Mesothelial cell of epicardium (in vitro differentiated cells): ENCODE measurements at places on chromosomes 7 and 10.

DNA sequence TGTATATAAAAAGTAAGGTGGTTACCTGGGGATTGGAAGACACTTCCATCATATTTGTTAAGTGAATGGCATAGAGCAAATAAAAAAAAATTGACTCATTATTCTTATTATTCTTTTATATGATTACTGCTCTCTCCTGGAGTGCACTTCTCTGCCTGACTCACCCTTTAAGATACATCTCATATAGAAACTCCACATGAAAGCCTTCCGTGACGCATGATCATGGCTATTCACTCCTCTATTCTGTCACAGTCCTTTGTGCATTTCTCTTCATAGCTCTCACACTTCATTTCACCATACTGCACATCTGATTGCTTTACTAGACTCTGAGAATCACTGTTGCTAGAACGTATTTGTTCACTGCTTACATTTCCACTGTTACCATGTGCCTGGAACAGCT is 597.3 kb downstream of the CNTNAP2 start:
- DNase-seq, result no peak

DNA sequence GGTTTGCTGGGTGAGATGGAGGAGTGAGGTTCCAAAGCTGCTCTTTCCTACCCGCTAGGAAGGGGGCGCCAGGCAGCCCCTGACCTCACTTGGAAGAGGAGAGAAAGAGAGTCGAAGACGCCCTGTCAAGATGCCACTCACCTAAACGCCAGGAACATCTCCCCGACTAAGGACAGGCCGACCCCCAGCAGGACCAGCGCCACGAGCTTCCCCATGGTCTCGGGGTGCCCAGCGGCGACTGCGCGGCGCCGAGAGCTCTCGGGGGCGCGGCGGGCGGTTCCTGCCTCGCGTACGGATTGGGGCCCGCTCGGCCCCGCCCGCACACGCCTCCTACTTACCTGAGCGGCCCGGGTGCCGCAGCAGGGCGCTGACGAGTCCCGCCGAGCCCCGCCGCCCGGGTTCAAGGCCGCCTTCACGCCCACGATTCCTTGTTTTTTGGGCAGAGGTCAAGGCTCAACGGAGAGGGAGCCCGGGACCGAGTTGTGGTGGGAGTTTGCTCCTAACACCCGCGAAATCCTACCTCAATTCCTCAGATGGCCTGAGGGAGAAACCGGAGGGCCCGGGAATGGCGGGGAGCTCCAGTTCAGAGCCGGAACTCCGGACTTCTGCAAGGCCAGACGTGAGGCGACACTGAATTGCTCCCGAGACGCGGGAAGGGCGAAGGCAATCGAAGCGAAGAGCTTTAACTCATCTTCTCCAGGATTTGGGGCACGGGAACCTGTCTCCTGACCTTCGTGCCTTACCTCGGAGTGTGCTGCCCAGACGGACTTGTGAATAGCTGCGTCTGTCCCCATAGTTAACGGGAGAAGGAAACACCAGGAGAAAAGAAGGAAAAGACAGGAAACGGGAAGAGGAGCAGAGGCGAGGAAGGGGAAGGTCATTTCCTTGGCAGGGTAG is at the start of gene PON3:
Gene PON3 (minus strand): TSS at position 240 of the 897 bp plus-strand sequence. CDS start 25 bp downstream, at position 215.
- DNase-seq, result no peak

DNA sequence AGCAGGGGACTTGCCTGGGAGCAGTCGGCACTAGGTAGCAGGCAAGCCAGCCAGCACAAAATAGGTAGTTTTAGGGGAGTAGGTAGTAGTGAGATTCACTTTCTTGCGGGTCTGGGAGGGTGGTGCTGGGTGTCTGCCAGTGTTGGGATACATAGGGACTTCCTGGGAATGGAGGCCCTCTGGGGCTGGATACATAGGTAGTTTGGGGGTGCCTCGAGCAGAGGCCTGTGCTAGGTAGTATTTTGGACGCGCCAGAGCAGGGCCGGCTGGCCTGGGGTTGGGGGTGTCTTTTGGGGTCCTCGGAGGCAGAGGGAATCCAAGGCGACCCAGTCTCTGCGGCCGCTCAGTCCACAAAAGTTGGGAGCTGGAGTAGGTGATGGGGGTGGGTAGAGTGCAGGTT is 2.0 kb upstream of the HOXA3 start:
- DNase-seq, result no peak

DNA sequence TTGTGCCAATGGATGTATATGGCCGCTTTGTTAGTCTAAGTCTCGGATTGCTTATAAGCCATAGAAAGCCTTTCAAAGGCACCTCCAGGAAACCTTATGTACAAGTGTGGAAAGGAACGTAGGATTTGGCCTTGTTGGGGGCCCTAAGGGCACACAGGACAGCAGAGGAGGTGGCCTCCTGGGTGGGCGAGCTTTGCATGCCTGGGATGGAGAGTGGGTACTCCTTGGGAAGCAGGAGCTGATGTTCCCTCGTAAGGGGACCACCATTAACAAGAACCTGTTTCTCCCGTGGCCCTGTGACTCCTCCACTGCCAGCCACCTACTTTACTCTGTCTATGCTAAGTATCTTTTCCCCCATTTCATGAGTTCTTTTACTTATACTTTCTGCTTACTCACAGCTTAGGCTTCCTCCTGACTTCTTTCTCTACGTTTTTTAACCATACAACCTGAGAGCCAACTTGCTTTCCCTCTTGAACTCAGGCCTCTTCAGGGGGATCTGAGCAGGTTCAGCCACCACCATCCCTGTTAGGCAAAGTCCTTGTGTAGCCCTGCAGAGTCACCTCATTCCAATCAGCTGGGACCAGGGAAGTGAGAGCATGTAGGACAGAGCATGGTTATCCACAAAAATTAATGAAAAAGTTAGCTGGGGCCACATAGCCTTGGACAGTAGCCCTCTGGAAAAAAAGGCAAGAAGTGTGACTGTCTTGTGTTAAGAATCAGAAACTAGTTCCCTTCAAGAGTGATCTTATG is 118.9 kb downstream of the NEBL start:
- no peak for DNase-seq

DNA sequence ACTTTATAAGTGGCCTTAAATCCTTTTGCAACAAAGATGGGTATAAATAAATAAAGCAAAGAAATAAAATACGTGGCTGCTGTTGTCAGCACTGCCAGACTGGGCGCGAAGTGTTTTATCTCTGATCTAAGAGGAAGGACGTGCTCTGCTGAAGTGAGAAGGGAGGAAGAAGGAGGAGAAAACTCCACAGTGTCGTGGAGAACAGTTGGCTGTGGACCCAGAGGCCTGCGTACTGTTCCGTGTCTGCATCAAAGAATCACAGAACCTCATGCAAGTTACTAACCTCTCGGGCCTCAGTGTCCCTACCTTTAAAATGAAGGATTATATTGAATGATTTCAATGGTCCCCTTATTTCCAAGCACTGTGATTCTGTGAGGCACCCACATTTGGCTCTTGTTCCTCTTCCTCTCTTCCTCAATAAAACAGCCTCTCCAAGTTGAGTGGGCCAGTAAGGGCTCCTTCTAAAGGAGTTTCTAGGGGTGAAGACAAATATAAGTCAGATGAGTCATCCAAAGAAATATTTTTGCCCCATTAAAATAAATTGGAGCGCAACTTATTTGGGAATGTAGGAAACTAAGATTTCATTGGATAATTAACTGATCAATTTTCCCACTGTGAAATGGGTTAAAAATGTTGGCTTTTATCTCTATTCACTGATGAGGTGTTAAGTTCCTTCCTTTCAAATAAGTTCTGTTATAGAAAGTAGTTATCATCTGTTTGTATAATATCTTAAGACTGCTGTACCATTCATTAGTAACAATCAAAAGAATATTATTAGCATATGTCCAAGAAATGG is 126.9 kb upstream of the EFCAB10 start:
- DNase-seq, result no peak

- no peak for DNase-seq
These were observed 13.8 kb downstream of the TAF3 start for GRCh38 chr10:7832060-7832459.

GRCh38 chr10:77872151-77872946 is 54.2 kb downstream of the DLG5 start:
- DNase-seq, result no peak

DNA sequence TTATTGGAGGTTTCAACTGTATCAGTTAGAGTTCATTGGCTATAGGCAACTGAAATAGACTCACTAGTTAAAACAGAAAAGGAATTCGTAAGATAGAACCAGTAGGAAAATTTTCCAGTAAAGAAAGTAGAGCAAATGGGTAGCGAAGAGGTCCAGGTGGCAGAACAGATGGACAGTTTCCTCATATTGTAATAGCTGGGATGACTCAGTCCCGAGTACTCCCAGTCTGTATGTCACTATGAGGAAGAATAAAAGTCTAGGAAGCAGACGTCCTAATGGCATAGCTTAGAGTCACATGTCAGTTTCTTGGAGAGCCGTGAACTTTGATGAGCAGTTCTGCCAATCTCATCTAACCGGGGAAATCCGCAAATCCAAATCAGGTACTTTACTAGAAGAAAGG is 95.3 kb downstream of the RNF32 start:
- no peak for DNase-seq

- DNase-seq, result no peak
These were observed 41.9 kb downstream of the MET start for GRCh38 chr7:116713918-116714317.

DNA sequence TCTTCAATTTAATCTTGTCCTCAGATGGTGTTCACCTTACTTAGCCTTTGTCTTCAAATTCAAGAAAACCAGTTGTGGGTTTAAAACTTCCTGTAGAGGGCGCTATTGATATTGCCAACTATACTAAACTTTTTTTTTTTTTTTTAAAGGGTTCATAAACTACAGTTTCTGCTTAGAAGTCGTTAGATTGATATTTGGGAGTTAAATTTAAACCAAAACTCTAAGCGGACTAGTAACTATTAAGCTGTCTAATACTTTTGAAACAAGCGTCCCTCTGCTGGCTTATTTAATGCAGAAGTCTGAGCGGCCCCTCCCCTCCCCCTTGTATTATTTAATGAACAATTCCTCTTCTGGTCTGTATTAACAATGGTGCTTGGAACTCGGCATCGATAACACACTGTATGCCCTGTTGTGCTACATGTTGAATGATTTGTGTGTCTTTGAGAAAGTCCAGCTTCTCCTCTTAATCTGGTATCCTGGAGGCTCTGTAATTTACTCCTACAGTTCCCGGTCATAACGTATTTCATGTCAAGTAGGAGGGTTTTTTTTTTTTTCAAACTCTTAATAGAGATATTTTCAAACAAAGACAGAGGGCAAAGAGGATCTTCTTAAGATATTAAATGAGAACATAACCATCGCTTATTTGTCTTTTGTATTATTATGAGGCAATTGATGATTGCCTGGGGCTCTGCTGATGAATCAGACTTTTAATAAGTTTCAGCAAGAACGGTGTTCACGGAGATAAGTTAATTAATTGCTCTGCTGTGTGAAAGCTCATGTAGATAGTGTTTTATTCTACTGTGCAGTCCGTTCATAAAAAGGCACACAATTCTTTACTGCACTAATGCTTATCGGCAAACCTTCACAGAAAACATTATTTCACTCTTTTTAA is 22.6 kb upstream of the CREB5 start:
- no peak for DNase-seq

GRCh38 chr10:68342909-68343516 is 10.3 kb upstream of the PBLD start:
- no peak for DNase-seq

- DNase-seq, result no peak
These were observed 171.2 kb downstream of the PRKAG2 start for GRCh38 chr7:151705636-151706276.

- peak; percentile 49 for DNase-seq
These were observed 11.3 kb downstream of the C10orf105 start for GRCh38 chr10:71708301-71708703.

DNA sequence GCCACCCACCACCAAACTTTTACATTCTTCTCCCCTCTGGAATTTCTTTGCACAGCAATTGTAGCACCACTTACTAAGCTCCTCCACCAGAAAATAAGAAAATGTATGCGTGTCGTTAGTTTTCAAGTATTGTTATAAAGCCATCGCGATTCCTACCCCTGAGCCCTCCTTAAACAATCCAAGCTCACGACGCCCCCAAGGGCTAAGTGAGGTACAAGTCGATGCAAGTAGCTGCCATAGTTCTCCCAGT is 1.3 kb downstream of the FRAT2 start:
- DNase-seq, result no peak

- no peak for DNase-seq
These were observed 244.9 kb downstream of the THSD7A start for GRCh38 chr7:11587048-11587447.

- DNase-seq, result no peak
These were observed 15.4 kb downstream of the ACSL5 start for GRCh38 chr10:112389271-112389822.

GRCh38 chr7:30466266-30466665 is 12.3 kb downstream of the NOD1 start:
- DNase-seq, result no peak

DNA sequence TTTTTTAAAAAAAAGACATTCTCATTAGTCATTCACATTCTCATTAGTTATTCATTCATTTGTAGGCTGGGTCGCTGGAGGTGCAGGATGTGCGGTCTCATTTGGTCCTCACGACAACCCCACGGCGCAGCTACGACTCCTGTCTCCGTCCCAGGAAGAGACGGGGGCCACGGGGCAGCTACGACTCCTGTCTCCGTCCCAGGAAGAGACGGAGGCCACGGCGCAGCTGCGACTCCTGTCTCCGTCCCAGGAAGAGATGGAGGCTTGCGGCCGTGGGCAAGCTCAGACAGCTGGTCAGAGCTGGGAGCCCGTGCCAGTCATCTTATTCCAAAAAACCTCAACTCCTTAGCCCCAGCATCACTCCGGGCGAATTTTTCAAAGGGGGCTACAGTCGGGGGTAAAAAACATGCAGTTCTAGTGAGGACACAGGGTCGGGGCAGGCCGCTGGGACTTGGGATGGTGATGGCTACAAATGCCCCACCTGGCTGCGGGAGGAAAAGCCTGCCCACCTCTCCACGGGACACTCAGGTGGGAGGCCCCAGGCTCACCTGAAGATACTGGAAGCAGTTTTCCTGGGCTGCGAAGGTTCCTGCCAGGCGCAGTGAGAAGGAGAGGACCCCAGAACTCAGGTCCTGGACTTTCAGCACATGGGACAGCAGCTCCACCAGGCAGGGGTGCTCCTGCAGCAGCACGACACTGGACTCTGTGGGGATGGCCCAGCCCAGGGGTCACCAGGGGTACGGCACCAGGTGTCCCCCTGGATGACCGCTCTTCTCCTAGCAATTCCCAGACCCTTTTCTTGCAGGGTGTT is 8.3 kb downstream of the BRAT1 start:
- DNase-seq, result no peak

DNA sequence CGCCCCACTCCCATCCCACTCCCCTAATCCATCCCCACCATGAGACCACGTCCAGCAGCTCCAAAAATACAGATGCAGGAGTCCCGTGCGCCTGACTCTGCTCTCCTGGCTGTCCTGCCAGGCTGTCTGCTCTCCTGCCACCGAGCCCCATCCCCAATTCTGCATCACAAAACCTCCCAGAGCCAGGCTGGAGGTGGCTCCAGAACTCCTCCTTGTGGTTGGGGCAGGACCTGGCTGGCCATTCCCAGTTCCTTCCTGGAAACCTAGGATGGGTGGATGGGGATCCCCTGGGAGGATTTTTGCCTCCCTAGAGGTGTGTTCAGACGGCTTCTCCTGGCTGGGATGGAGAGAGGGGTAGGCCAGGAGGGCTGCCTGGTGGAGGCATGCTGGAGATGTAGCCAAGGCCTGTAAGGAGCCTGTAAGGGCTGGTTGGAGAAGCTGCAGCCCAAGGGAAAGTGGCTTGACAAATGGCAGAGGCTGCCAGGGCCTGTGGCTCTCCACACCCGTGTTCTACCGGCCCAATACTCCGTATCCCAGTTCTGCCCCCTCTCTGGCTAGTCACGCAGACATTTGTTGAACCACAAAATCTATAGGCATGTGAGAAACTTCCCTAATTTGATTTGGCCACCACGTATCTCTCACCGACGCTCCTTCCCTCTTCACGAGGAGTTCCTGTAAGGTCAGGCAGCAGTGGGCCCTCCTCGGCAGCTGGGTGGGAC is 99.3 kb downstream of the ARHGAP22 start:
- no peak for DNase-seq
